Daoy (cell line): ENCODE measurements at places on chromosomes 3 and 15. TPM values are rescaled to one million over a fixed set of nuclear protein-coding genes. Genes with fewer than 3 reads are reported as not detected.

TRPM1 gene
- total RNA-seq, result not detected in 2 replicates

EIF5A2 gene
- 8.2 and 28.8 TPM in 2 replicates for total RNA-seq

ATP13A5 gene
- 0.30 TPM in 1 of 2 replicates, not detected in the other for total RNA-seq

GUCA1C gene
- total RNA-seq, result not detected in 2 replicates

CCDC33 gene
- 4.9 and 5.9 TPM in 2 replicates for total RNA-seq

LSG1 gene
- total RNA-seq, result 78.6 and 99.5 TPM in 2 replicates

OTOL1 gene
- total RNA-seq, result not detected in 2 replicates

MESP2 gene
- 0.29 and 0.54 TPM in 2 replicates for total RNA-seq

RBM5 gene
- total RNA-seq, result 41.2 and 62.9 TPM in 2 replicates

EPHA6 gene
- total RNA-seq, result not detected in 2 replicates

CSTA gene
- total RNA-seq, result not detected in 2 replicates

DISP2 gene
- 0.51 and 1.1 TPM in 2 replicates for total RNA-seq

- no peak for DNase-seq
Measured at GRCh38 chr3:13424141-13424844, 4.2 kb upstream of the NUP210 start.

GRCh38 chr3:129305592-129306091 is 27.0 kb downstream of the HMCES start:
- peak; percentile 84 for DNase-seq

DNA sequence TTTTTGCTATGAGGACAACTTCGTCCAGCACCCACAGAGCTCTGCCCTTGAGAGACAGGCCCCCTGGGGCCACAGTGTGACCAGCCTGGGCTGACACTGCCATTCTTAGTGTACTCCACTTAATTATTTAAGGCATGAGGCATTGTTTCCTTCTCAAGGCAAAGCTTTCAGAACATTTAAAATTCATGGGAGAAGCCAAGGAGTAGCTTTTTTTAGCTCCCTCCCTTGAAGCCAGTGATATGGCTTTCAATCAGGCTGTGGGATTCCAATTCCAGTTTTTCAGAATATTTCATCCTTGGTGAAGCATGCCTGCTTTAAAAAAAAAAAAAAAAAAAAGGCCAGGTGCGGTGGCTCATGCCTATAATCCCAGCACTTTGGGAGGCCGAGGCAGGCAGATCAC is 21.3 kb downstream of the HOMER2 start:
- no peak for DNase-seq

- DNase-seq, result peak; percentile 34
Measured at GRCh38 chr15:55277116-55277564, 12.5 kb downstream of the RAB27A start.

GRCh38 chr3:66004244-66004643 is 34.5 kb downstream of the MAGI1 start:
- DNase-seq, result no peak

DNA sequence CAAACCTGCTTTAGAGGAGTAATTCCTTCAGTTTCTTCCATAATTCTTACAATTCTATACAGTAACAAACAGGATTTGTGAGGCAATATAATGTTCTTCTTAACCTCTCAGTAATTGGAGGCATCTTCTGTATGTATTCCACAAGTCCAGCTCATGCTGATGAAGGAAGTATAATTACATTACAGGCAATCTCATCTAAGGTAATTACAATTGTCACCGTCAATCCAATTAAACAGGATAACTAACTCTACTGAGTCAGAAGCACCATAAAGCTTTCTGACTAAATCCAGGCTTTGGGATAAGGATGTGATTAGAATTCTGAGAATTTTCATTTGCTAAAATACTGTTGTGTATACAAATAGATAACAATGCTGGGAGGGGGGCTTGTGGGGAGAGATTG is 115.2 kb upstream of the SEMA6D start:
- no peak for DNase-seq

DNA sequence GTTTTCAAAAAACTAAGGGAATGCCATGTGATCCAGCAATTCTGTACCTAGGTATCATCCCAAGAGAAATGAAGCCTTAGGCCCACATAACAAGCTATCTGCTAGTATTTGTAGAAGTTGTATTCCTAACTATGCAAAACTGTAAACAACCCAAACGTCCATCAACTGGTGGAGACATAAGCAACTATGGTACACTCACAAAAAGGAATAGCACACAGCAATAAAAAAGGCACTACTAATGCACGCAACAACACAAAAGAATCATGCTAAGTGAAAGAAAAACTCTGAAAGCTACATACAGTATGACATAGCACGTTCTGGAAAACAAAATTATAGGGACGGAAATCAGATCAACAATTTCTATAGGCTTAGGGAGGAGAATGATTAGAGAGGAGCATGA is 15.3 kb downstream of the USP50 start:
- DNase-seq, result no peak

DNA sequence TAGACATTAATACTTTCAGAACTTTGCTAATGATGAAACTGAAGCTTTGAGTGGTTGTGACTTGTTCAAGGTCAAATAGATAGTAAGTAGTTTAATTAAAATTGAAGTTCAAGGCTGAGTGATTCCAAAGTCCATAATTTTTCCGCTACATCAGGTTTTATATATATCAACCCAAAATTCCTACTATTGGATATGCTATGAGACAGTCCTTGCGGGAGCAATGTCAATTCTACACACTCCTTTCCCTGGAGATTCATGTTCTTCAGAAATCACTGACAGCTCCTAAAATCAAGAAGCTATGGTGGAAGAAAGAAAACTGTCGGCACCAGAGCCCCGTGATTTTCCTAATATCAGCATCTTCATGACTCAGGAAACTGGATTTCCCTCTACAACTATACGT is 167.6 kb downstream of the EPHA3 start:
- no peak for DNase-seq

DNA sequence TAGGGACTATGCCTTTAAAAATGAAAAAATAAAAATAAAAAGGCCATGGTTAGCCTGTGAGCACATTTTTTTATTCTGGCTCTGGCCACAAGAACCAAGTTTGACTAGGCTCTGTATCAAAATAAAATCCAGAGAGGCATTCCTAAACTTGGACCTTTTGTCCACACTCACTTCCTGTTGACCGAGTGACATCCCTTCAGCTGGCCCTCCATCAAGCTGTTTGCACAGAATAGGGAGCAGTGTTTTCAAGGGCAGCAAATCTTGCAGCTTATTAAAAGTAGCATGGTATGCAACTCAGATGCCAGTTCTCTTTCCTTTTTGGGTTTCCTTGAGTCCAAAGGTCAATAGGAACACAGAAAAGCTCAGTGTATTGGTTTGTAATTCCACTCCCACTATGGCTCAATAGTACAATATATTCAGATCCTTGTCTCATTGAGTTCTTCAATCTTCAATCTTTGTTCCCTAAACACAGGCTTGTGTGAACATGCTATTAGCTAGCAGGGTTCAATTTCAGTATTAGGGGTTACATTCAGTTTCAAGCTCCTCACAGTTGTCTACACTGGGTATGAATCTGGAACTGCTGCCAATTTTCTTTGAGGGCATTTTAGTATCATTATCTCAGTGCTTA is 244.5 kb downstream of the RBMS3 start:
- DNase-seq, result no peak

DNA sequence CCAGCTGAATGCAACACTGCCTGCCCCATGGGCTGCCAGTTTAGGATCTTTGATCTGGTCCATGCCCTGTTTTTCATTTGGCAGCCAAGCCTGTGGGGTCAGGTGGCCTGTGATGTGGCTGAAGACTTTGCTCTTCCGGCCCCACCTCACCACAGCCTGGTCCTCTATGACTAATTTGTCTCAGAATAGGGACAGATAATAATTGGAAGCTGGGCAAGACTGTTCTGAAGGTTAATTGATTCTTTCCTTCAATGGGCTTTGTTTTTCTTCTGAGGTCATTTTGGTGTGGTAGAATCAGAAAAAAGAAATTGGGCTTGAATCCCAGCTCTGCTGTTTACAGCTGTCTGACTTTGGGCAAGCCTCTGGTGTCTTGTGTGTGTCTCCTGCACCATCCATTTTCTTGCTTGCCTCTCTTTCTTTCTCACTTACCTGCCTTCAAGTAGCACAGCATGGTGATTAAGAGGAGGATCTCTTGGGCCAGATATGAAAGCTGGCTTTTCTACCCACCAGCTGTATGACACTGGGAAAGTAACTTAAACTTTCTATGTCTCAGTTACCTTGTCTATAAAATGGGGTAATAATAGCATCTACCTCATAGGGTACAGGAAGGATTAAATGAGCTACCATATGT is 24.2 kb downstream of the ABHD2 start:
- peak; percentile 60 for DNase-seq

GRCh38 chr3:194423317-194423716 is 24.3 kb upstream of the GP5 start:
- no peak for DNase-seq

GRCh38 chr3:146163584-146163983 is 2.6 kb upstream of the PLOD2 start:
- peak; percentile 75 for DNase-seq

DNA sequence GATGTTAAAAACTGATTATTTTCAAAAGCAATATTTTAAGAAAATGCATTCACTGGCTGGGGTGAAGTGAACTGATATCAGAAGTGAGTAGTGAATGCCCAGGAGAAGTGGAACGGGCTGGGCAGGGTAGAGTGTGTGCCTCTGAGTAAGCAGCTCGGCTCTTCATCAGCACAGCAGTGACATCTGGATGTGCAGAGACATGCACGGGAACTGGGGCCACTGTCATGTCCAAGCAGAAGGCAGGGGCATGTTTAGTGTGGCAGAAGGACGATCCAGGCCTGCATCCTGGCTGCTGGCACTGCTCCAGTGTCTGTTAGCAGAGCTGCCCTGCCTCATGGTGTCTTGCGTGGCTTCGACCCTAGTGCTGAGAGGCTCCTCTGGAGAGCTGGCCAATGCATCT is 305.6 kb upstream of the LRRFIP2 start:
- no peak for DNase-seq

DNA sequence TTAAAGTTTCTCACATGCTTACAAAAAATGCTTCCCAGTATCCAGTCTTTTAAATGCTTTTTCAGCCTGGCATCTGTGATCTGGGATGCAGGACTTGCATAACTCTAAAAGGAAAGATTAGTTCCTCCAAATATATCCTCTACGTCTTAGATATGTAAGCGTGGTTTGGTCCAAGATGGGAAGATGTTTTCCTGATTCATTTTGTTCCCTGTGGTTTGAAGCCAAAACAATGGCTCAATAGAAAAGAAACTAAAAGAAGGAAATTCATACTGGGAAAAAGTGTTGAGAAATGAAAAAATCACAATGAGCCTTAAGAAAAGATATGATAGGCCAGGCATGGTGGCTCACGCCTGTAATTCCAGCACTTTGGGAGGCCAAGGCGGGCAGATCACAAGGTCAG is 1002.8 kb downstream of the NAALADL2 start:
- DNase-seq, result no peak

DNA sequence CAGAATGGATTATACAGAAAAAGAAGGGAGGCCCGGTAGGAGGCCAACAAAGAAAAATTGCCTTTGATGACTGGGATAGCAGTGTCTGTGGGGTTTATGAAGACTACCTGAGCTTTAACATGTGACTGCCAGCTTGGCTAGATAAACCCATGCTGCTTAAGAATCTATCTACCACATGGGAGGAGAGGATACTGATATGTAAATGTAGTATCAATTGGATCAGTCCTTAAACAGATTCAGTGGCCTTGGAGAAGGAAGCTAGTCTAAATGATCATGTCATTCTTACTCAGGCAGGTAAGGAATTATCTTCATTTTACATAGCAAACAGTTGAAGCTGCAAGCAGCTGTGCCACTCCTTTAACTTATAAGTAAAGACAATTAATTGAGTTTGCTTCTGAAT is 50.0 kb upstream of the SYNPR start:
- no peak for DNase-seq

GRCh38 chr15:40930430-40931299 is 1.5 kb downstream of the DLL4 start:
- DNase-seq, result peak; percentile 55

DNA sequence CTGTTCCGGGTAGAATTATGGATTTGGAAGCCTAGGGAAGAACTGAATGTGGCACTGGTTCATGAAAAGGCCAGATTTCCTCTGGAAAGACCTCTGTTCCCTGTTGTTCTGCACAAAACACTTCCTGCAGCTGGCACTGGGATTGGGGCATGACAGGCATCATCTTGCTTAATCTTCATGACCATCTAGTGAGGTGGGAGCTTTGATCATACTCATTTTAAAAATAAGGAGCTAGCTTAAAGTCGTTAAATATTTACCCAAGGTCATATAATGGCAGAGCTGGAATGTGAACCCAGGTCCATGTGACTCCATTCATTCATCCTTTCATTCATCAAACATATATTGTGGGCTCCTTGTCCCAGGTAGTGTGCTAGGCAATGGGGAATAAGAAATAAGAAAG is 40.4 kb downstream of the EBLN2 start:
- no peak for DNase-seq

DNA sequence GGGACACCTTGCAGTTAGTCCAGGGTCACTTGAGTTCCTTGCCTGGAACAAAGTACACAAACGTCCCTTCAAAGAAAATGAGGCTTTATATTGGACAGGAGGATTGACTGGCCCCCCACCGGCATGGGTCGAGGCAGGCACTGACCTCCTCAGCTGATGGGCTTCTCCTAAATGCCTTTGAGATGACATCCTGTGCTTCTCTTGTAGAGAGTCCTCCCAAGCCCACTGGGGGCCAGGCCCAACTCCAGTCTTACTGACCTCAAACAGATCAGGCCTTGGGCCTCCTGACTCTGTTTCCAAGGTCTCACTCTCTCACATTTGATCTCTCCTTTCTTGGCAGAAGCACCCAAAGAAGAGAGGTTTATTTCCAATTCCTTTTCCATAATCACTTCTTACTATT is 516.1 kb downstream of the MCTP2 start:
- DNase-seq, result no peak

- no peak for DNase-seq
Measured at GRCh38 chr3:105832644-105833043, 36.2 kb downstream of the CBLB start.

GRCh38 chr3:172040981-172041963 is 1.9 kb downstream of the FNDC3B start:
- DNase-seq, result peak; percentile 71
